ENCODE measurements at places on chromosomes 12 and 14. TPM values are rescaled to one million over a fixed set of nuclear protein-coding genes. Genes with fewer than 3 reads are reported as not detected.

- peak; percentile 75 for DNase-seq
- 0 out of 2 replicates have a peak overlapping the region, but pooled peaks have one; percentile 1 for H3K4me3 ChIP-seq
- no peaks in the 10 kb centered on the region for H3K36me3 ChIP-seq
- H3K27ac ChIP-seq: peak overlapping the region; percentile 68
- H3K27me3 ChIP-seq: no peaks in the 10 kb centered on the region
- peaks cover 56% of the 10 kb centered on the region for H3K4me1 ChIP-seq
These were observed 66.4 kb upstream of the STK38L start for GRCh38 chr12:27177706-27178105.

DNA sequence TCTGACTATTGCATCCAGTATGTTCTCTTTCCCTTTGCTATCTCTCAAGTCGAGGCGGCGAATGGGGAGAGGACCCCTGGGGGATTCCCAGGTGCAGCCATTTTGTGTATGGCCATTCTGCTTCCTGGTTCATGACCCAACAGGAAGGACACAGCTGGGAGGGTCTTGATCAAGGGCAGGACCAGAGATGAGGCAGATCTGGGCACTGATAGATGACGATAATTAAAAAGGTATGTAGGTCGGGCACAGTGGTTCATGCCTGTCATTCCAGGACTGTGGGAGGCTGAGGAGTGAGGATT lies 73.9 kb downstream of the EID3 start:
- no peak overlapping the region for H3K27ac ChIP-seq
- DNase-seq: no peak
- peaks cover 12% of the 10 kb centered on the region for H3K4me1 ChIP-seq

The SLC10A1 gene
- not detected for total RNA-seq

The ATF7 gene
- total RNA-seq: 10.5 TPM

DNA sequence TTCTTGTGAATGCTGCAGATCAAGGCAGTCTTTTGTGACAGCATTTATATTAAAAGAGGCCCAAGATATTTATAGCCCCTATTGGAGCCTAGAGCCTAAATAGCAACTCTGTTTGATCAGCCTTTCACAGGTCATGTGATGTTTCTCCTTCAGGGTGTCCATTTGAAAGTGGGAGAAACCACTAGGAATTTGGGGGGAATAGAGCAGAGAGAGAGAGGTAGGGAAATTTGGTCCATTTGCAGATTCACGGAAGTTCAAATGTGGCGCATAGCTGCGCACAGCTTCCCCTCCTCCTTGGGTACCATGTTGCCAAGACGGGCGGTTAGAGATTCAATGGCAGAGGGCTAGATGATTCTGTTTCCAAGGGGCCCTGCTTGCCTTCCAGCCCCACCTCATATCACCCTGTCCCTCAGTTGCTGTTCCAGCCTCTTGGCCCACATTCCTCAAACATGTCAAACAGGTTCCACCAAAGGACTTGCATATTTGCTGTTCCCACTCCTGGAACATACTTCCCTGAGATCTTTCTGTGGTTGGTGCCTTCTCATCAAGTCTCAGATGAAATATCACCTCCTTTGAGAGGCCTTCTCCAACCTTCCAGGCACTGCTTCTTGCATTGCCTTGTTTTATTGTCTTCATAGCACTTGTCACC lies 220.8 kb downstream of the CHST11 start:
- no peaks in the 10 kb centered on the region for H3K36me3 ChIP-seq
- H3K27ac ChIP-seq: no peak overlapping the region
- no peak for DNase-seq
- no peaks in the 10 kb centered on the region for H3K27me3 ChIP-seq
- H3K4me1 ChIP-seq: peaks cover 17% of the 10 kb centered on the region

The AMDHD1 gene
- total RNA-seq: 1.3 TPM

The TOMM20L gene
- not detected for total RNA-seq

The CHURC1 gene
- total RNA-seq: 74.5 TPM

DNA sequence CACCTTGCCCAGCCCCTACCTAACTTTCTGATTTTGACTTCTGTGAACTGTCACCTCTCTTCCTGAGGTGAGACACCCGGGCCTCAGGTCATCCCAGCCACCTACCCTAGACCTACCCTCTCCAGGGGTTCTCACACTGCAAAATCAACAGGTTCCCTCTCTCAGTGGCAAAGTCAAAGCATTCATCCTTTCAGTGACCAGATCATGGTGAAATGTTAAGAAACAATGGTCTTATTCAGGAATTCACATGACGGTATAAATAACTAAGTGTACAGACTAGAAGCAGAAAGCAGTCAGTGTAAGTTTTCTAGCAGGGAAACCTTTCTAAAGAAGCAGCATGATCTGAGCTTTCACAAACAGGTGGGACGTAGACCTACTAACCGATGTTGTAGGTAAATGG lies 133.4 kb downstream of the TMTC1 start:
- H3K27me3 ChIP-seq: no peaks in the 10 kb centered on the region
- H3K4me3 ChIP-seq: no peak overlapping the region
- DNase-seq: no peak
- H3K27ac ChIP-seq: no peak overlapping the region
- H3K4me1 ChIP-seq: no peaks in the 10 kb centered on the region

GRCh38 chr14:96780500-96780899 lies 16.7 kb upstream of the VRK1 start:
- no peak overlapping the region for H3K27ac ChIP-seq
- H3K27me3 ChIP-seq: 0 out of 2 replicates have a peak, but pooled peaks cover 5% of the 10 kb centered on the region
- H3K36me3 ChIP-seq: no peaks in the 10 kb centered on the region
- no peak for DNase-seq
- H3K4me1 ChIP-seq: peaks cover 12% of the 10 kb centered on the region

DNA sequence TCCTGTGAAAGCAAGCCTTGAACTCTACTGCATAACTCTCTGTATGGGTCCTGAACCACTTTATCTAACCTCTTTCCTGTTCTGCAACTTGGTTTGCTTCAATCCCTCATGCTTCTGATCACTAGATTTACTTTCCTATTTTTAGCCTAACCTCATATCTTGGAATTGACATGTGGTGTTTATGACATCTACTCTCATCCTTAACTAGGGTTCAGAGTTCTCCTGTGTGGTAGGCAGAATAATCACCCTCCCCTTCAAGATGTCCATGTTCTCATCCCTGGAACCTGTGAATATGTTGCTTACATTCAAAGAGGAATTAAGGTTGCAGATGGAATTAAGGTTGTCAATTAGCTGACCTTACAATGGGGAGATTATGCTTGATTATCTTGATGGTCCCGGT lies 67.4 kb upstream of the STXBP6 start:
- H3K27ac ChIP-seq: no peak overlapping the region
- H3K27me3 ChIP-seq: no peaks in the 10 kb centered on the region
- H3K4me3 ChIP-seq: no peak overlapping the region
- no peak for DNase-seq
- H3K36me3 ChIP-seq: no peaks in the 10 kb centered on the region

The ZNF891 gene
- 0.43 TPM for total RNA-seq

The SLC5A8 gene
- total RNA-seq: not detected

DNA sequence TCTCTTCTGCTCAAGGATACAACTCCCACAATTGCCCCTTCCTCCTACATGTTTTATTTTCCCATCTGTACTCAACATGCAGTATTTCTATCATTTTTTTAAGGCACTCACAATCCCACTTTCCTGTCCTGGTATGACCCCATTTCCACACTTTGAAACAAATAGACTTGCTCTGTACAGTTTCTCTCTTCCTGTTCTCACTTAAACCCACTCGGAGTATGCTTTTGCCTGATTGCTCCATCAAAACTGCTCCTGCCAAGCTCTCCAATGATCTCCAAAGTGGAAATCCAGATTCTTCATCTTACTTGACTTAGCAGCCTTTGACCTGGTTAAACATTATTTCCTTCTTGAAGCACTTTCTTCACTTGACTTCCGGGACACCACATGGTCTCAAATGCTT lies 384.5 kb downstream of the SEC23A start:
- no peak for DNase-seq
- H3K4me3 ChIP-seq: no peak overlapping the region
- no peaks in the 10 kb centered on the region for H3K27me3 ChIP-seq
- no peaks in the 10 kb centered on the region for H3K36me3 ChIP-seq

All from GM23248 (cell line).